Left colon (tissue), 2 donors: ENCODE measurements at places on chromosomes 3 and 15.

DNA sequence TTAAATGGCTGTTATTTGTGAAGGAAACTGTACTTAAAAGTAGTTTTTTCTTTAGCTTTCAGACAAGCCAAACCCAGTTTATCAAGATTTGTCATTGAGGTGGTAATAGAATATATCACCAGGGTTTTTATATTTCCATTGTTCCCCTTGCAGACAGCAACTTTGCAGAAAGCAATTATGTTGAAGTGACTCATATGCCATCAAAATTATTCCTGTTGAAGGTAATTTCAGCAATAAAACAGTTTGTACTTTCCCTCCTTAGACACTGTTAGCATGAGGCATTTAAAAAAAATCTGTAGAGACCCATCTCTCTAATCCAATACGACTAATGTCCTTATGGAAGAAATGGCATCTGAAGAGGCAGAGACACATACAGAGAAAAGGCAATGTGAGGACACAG is 219.0 kb downstream of the NFKBIZ start:
- no peak for DNase-seq

DNA sequence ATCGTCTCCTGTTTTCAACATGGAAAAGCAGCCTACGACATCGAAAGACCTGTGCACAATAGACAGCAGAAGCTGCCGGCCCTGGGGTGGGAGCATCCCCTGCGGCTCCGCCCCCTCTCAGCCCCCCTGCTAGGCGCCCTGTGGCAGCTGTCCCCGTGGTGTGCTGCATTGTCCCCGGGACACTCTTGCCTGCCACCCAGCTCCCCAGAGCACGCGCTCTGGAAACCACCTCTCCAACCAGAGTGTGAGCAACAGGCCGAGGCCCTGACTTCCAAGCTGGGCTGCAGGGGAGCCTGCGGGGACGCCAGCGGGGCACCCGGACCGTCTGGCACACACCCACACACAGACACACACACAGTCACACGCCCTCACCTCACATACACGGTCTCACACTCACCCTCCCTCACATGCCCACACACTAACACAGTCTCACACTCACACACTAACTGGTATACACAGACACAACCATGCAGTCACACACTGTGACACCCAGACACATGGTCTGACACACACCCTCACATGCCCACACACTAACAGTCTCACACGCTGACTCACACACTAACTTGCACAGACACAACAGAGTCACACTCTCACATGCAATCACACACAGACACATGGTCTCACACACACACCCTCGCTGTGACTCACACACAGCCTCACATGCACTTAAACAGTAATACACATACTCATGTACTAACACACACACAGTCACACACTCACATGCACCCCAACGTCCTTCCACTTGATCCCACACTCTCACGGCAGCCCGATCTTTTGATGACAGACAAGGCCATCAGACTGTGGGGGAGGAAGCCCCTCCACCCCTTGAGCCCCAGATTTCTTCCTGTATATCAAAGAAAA is 94.7 kb downstream of the OCA2 start:
- DNase-seq: no peak

DNA sequence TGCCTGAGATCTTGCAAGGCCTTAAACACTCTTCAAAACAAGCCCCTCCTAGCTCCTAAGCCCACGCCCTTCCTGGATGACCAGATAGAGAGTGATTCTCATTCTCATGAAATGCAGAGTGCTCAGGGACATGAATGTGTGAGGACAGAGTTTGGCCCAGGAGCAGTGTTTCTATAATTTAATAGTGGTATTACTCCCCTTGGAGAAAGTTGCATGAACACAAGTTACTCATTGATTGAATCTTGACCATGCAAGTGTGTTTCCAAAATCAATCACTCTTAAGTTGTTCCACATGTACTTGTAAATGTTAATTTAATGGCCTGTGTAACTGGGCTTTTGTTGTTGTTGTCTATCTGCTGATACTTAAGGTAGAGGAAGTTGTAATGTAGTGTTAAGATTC is 181.6 kb downstream of the ADAMTSL3 start:
- DNase-seq: no peak

DNA sequence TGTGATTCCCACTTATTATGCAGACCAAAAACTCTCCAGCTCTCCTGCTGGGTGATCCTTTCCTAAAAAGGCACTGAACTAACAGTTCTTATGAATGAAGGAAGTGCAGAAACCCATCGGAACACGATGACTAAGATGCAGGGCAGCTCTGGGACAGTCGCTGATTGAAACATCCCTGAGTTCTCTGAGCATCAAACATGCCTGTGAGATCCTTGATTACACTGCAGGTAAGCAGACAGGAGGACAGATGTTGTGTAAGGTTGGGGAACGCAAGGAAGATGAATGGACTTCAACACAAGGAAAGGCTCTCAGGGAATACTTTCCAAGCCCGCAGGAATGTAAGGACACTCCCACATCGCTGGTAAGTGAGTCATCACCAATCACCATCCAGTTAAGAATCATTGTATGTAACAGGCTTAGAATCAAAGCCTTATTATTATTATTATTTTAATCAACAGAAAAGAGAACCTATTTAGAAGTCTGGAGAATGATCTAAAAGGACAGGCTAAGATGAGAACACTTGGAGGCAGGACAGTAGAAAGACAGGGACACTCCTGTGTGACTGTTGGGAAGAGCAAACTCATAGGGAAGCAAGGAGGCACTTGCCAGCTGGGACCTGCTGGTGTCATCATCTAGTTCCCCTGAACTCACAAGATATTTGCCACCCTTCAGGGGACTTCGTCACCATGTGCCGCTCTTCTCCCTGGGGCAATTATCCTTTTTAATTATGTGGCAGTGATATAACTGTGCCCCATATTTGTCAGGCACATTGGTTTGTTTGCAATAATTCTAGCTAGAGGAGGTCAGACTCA is 26.0 kb downstream of the TMEM158 start:
- no peak for DNase-seq

GRCh38 chr3:71688121-71688520 is 37.1 kb downstream of the EIF4E3 start:
- DNase-seq: no peak

DNA sequence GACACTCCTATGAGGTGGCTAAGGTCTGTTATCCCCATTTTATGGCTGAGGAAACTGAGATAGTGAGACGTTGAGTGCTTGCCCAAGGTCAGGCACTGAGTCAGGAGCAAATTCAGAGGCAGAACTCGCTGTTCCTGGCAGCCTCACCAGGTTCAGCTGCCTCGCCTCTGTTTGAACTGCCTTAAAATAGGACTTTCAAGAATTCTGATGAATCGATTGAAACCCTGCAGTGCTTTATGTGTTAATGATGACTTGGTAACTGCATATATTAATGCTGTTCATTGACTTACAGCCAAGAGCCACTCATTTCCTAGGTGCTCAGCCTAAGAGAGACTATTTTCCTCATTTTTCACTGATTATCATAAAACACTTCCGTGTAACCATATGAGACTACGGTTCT is 79.5 kb upstream of the BHLHE40 start:
- peak; percentile 37 for DNase-seq

DNA sequence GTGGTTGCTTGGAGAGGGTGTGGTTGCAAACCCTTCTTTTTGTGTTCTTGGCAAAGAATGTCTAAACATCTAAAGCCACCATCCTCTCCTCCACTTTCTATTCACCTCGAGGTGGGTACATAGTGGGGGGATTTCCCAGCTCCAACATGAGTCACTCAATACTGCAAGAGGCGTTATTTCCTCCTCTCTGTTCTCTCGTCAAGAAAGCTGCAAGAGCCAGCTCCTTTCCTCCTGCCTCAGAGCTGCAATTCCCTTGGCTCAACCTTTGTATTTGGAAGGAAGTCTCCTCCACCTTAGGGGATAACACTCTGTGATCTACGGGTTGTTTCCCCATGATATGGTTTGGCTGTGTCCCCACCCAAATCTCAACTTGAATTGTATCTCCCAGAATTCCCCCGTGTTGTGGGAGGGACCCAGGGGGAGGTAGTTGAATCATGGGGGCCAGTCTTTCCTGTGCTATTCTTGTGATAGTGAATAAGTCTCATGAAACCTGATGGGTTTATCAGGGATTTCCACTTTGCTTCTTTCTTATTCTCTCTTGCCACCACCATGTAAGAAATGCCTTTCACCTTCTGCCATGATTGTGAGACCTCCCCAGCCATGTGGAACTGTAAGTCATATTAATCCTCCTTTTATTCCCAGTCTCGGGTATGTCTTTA is 138.4 kb downstream of the PLCL2 start:
- no peak for DNase-seq

- DNase-seq: no peak
These were observed 12.9 kb downstream of the KLF13 start for GRCh38 chr15:31339558-31339895.

- no peak for DNase-seq
These were observed 795.8 kb downstream of the OTOL1 start for GRCh38 chr3:162292409-162292808.

- DNase-seq: no peak
These were observed 29.7 kb downstream of the STARD9 start for GRCh38 chr15:42604894-42605744.

DNA sequence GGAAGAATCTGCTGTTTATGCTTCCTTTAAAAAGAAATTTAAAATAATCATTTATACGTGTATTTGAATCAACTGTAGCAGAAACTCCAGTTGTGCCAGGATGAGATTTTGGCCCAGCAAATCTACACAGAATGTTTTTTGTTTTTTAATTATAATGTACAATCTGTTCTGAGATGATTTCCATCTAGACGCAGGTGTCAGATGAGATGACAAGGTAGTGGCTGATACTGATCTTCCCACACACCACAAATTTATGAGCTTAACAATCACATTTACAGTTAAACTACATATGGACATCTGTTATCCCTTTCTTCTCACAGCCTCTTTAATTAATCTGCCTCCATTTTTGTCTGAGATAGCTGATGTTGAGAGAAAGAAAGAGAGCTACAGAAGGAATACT is 23.6 kb downstream of the DCLK3 start:
- DNase-seq: no peak
